NCI-H2227 treated with DMSO at 0.1 percent for 48 hours (cell line): ENCODE measurements at places on chromosomes 13 and 19.

- DNase-seq, result no peak
Measured at GRCh38 chr13:111401151-111401550, 80.7 kb downstream of the TEX29 start.

- no peak for DNase-seq
Measured at GRCh38 chr13:27919659-27919933, 204 bp upstream of the PDX1 start.

- no peak for DNase-seq
Measured at GRCh38 chr19:55041244-55041626, 3.2 kb upstream of the GP6 start.

- no peak for DNase-seq
Measured at GRCh38 chr19:53905787-53906186, 3.3 kb upstream of the CACNG7 start.

DNA sequence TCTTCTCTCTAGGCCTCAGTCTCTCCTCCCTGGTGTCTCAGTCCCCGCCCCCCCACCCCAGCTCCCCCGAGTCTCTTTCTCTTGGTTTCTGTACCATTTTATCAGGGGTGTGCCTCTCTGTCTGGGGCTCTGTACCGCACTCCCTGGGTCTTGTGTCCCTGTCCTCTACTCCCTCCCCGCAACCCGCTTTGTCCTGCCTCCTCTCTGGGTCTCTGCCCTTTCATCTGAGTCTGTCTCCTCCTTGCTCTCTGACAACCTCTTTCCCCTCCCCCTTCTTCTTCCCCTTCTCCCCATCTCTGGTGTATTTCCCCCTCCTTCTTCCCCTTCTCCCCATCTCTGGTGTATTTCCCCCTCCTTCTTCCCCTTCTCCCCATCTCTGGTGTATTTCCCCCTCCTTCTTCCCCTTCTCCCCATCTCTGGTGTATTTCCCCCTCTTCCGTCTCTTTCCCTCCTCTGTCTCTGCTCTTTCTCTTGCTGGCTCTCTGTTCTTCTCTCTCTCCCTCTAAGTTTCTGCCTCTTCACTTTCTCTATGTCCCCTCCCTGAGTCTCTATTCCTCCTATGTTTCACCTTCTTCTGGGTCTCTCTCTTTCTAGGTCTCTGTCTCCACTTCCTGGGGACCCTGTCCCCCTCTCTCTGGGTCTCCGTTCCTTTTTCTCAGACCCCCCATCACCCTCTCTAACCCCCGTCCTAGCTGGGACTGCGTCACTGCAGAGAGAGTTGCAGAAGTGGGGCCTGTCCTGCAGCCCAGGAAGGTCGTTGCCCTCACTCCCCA, 2.2 kb upstream of the KCNC3 start:
- DNase-seq, result no peak

DNA sequence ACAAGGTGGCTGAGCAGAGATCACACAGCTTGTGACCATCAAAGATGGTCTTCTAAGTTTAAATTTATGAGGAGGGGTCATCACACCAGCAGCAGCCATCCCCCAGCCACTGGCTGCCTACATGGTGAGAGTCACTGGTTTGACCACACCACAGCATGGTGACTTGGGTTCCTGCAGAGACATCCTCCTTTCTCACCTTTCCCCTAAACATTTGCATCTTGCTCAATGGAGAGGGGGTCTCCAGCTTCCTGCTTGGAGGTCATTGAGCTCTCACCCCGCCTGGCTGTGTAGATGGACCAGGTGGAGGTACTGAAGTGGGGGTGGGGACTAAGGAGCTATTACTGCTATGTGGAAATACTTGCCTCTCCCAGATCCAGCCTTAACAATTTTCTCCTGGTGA, 247.6 kb upstream of the ARGLU1 start:
- no peak for DNase-seq

GRCh38 chr13:46630431-46631178, 77.6 kb downstream of the LRCH1 start:
- DNase-seq, result no peak

GRCh38 chr13:42305503-42305902, 33.6 kb downstream of the AKAP11 start:
- DNase-seq, result no peak
